Body of pancreas (tissue), 4 donors: ENCODE measurements at places on chromosomes 6 and 20. TPM values are rescaled to one million over a fixed set of nuclear protein-coding genes. Genes with fewer than 3 reads are reported as not detected.

DNA sequence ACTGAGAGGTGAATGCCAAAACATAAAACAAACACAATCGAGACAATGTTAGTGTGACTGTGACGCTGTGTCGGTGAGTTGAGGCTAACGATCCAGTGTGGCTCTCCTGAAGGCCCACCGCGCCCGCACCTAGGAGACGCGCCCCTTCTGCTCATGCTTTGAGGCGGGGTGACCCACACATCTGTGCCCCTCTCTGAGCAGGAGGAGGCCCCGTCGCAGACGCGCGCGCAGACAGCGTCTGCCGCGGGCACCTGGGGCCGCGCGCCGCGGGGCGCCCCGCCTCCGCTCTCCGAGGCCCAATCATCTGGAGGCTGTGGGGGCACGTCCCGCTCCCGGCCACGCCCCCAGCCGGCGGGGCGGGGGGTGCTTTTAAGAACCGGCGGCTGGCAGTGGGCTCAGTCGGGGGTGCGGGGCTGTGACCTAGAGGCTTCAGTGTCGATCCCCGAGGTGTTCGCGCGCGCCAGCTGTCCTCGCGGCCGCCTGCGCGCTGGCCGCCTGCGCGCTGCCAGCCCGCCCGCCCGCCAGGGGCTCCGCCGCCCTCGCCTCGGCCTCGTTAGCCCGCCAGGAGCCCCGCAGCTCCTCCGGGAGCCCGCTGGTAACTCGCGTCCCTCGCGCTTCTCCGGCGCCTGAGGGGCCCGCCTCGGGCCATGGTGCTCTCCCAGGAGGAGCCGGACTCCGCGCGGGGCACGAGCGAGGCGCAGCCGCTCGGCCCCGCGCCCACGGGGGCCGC lies at the start of gene SLC16A10:
Gene SLC16A10, plus strand, starts transcription at position 398 of the 730 bp plus-strand sequence. Its CDS starts 250 bp downstream, at position 648.
- DNase-seq: peak; percentile 94

DNA sequence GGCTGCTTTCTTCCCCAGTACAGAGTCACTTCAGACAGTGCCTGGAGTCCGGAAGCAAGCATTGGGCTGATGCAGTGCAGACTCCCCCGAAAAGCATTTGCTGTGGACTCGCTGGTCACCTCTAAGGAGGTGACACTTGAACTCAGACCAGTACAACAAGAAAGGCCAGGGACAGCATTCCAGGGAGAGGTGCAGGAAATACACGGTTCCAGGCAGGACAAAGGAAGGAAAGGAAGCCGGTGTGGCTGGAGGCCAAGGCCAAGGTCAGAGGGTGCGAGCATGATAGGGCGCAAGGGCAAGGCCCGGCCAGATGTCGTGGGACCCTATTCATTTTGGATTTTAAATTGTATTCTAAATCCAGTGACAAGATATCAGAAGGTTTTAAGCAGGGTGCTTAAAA lies 160.9 kb downstream of the ZMYND8 start:
- no peak for DNase-seq

DNA sequence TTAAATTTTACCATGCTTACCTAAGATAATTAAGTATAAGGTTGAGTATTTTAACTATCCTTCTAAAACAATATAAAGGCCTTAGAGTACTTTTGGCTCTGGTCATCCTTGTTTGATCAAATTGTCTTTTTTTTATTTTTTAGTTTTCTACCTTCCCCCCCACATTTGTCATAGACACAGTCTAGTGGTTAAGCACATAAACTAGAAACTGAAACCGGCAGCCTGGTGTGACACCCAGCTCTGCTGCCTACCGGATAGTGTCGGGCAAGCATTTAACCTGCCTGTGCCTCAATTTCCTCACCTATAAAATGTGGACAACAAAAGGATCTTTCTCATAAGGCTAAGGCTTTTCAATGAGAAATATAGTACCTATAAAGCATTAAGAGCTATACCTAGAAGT lies 21.6 kb upstream of the TULP4 start:
- no peak for DNase-seq

- DNase-seq: no peak
Observed at GRCh38 chr6:103769431-103769830, 1090.3 kb downstream of the HACE1 start.

DNA sequence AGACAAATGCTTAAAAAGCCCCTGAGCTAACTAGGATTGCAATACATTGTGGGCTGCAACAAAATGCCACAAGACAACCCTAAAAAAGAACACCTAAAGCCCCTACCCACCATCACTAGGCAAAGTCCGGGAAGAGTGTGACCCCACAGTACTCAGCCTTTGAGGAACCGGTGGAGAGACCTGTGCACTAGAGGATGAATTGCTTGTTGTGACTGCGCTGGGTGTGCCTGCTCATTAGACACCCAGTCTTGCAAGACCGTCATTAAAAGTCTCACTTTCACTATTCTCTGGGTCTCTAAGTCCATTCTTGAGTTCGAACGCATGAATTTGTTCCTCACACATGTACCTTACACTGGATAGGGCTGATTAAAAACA lies 88.7 kb downstream of the JPH2 start:
- DNase-seq: no peak

DNA sequence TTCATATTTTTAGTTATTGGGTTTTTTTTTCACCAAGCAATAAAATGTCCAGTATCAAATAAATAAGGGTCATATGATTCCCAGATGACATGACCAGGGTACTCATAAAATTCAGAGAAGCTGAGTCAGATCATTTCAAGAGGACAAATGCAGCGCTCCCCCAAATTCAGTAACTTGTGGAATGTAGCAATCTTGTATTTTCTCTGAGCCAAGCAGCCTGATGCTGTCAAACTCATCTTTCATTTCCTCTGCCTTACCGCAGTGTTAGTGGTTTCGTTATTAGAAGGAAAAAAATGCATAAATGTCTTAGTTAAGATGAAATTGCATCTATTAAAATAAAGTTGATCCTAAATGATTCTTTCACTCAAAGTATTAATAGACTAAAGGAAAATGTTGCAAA lies 57.8 kb upstream of the EDN1 start:
- DNase-seq: no peak

DNA sequence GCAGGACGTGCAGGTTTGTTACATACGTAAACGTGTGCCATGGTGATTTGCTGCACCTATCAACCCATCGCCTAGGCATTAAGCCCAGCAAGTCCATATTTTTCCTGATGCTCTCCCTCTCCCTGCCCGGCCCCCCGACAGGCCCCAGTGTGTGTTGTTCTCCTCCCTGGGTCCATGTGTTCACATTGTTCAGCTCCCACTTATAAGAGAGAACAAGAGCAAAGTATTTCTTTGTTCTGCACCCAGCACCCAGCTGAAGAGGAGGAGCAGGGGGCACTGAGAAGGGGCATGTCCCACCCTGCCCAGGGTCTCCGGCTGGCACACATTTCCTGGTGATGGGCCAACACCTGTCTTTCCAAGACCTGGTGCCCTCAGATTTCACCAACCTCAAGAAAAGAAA lies 251.1 kb upstream of the ARID1B start:
- no peak for DNase-seq

GRCh38 chr6:42391441-42391840 lies 60.3 kb downstream of the TRERF1 start:
- no peak for DNase-seq

GRCh38 chr20:44780226-44780625 lies 30.1 kb downstream of the RIMS4 start:
- peak; percentile 17 for DNase-seq

- no peak for DNase-seq
Observed at GRCh38 chr6:56047931-56048540, 172.6 kb upstream of the BMP5 start.

GRCh38 chr6:52553158-52553557 lies 23.7 kb downstream of the TRAM2 start:
- no peak for DNase-seq

DNA sequence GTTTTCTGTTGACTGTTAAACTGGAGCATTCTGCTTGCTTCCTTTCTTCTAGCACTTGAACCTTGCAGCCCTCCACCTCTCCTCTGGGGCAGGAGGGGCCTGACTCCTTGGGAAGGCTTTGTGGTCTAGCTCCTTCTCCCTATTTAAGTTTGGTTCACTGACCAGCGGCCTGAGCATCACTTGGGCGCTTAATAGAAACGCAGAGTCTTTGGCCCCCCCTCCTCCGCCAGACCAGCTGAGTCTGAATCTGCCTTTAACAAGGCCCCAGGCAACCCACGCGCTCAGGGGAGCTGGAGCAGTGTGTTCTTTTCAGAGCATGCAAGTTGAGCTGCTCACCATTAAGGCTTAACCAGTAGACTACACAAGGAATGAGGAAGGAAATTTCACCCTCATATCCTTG lies 225.7 kb downstream of the NRN1 start:
- DNase-seq: no peak

DNA sequence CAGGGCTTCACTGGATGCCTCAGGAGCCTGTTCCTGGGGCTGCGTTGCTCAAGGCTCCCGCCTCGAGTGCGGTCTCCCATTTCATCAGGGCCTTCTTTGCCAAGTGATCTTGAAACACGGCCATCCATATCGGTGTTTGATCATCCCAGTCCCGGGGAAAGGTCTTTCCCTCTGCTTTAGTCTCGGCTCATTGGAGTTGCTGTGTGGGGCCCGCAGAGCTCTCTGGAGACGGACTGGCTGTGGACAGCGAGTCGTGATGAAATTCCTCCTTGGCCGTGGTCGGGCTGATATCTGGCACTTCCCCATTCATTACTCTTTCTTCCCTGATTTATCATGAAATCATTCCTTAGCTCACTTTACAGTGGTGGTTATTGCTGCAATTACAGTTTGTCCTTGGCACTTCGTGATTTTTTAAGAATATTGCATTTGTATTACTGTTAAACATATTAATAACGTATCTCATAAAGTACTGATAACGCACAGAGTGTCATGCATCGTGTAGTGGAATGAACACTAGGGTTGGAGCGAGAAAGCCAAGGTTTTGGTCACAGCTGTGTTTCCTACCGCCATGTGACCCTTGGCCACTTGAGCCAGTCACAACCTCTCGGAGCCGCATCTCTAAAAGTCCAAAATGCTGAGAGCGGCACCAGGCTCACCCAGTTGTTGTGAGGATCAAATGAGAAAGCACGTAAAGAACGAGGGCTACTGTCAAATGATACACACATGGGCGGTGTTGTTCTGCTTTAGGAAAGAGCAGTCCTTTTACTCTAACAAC lies 71.8 kb downstream of the MTHFD1L start:
- DNase-seq: peak; percentile 15

DNA sequence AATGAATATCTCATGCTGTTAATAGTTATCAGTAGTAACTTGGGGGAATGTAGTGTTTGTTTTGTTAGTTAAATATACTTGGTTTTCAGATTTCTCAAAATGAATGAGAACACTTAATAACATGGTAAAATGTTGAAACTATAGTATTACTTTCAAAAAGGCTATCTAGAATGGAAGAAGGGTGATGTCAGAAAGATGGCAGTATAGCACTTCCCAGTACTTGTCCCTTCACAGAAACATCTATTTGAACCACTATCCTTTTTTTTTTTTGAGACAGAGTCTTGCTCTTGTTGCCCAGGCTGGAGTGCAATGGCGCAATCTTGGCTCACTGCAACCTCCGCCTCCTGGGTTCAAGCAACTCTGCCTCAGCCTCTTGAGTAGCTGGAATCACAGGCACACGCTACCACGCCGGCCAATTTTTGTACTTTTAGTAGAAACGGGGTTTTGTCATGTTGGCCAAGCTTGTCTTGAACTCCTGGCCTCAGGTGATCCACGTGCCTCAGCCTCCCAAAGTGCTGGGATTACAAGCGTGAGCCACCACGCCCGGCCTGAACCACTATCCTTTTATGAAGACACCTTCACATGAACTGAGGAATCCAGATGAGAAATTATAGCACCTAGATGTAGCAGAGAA lies 4.7 kb upstream of the ECHDC1 start:
- DNase-seq: no peak

GRCh38 chr6:168490757-168491156 lies 49.8 kb downstream of the SMOC2 start:
- DNase-seq: no peak

GRCh38 chr20:46901638-46902037 lies 7.0 kb downstream of the EYA2 start:
- no peak for DNase-seq

DNA sequence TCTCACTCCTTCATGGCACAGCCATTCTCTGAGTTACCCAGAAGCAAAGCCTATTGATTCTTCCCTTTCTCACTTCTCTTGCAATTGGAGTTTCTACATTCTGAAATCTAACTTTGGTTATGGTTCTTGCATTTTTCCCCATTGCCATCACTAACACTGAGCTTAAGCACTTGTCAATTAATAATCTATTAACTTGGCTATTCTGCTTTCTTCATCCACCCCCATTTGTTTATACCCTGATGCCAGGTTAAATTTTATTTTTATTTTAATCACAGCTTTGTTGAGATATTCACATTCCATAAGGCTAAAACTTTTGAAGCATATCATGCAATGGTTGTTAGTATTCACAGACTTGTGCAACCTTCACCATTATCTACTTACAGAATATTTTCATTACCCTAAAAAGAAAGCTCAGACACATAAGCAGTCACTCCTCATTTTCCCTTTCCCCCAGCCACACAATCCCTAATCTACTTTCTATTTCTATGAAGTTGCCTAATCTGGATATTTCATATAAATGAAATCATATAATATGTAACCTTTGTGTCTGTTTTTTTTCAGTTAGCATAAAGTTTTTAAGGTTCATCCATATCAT lies 222.3 kb downstream of the UBE3D start:
- no peak for DNase-seq

- DNase-seq: peak; percentile 70
Observed at GRCh38 chr6:156778454-156779205, 1.5 kb downstream of the ARID1B start.

- no peak for DNase-seq
Observed at GRCh38 chr6:39084506-39084905, 30.5 kb downstream of the SAYSD1 start.

- no peak for DNase-seq
Observed at GRCh38 chr6:113317442-113317841, 539.7 kb upstream of the MARCKS start.

DNA sequence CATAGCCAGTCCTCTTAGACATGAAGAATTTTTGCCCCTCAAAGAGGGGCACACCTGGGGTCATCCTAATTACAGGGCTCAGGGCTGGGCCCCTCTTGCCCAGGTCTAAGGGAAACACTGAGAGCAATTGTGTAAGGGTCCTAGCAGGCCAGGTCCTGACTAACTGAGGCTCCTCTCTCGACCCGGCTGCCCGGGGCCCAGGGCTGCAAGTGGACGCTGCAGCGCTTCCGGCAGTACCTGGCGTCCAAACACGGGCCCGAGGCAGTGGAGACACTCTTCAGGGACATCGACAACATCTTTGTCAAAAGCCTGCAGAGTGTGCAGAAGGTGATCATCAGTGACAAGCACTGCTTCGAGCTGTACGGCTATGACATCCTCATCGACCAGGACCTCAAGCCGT lies 17.4 kb downstream of the PDRG1 start:
- DNase-seq: no peak

The VSTM2L gene
- total RNA-seq: 5.3 TPM

The BPI gene
- total RNA-seq: not detected

The C6orf58 gene
- total RNA-seq: not detected

The TRIM26 gene
- total RNA-seq: 31.9 TPM

The TLDC2 gene
- not detected for total RNA-seq

The PPDPF gene
- total RNA-seq: 69.9 TPM

The ARFGEF3 gene
- total RNA-seq: 21.8 TPM

The MACROD2 gene
- total RNA-seq: 8.3 TPM

The ESR1 gene
- 0.52 TPM for total RNA-seq

The NPEPL1 gene
- 38.2 TPM for total RNA-seq

The AGPAT4 gene
- total RNA-seq: 2.6 TPM

The GSTA2 gene
- 76.1 TPM for total RNA-seq
